ENCODE measurements at places on chromosomes 1 and 21.
A peak's percentile ranks its signal among the peaks of the same experiment; 100 is the strongest.

DNA sequence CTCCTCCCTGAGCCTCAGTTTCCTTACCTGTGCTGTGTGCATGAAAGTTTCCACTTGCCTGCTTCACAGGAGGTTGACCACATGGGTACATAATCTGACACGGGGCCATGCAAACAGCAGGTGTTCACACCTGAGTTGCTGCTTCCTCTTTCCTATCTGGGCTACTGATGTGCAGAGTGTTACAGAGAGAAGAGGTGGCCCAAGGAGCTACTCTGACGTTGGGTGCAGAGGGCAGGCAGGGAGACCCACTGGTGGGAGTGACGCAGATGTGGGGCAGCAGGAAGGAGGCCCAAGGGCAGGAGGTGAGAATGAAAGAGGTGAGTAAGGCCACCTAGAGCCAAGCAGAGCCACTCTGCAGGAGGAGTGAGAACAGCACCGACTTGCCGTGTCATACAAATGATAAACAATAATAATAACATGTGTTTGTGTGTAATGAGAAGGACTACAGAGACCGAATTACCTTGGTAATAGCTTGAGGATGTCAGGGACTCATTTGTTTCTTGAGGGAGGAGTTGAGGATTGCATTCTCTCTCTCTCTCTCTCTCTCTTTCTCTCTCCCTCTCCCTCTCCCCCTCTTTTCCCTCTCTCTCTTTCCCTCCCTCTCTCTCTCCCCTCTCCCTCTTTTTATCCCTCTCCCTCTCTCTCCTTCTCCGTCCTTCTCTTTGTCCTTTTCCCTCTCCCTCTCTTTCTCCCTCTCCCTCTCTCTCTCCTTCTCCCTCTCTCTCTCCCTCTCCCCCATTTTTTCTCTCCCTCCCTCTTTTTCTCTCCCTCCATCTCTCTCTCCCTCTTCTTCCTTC lies 87.4 kb upstream of the IGSF21 start:
- no peaks in the 10 kb centered on the region for H3K36me3 ChIP-seq
- H3K27me3 ChIP-seq, result no peaks in the 10 kb centered on the region
- no peak overlapping the region for H3K27ac ChIP-seq
- DNase-seq, result no peak
- no peaks in the 10 kb centered on the region for H3K4me1 ChIP-seq

- H3K36me3 ChIP-seq, result peaks cover 9% of the 10 kb centered on the region
- peak; percentile 67 for DNase-seq
- H3K4me3 ChIP-seq, result no peak overlapping the region
- H3K27ac ChIP-seq, result peak overlapping the region; percentile 8
- no peaks in the 10 kb centered on the region for H3K27me3 ChIP-seq
These were observed 8.0 kb downstream of the TENT5B start for GRCh38 chr1:27004471-27005165.

- H3K36me3 ChIP-seq, result no peaks in the 10 kb centered on the region
- H3K4me1 ChIP-seq, result no peaks in the 10 kb centered on the region
These were observed 21.9 kb downstream of the FAM3B start for GRCh38 chr21:41338455-41338854.

DNA sequence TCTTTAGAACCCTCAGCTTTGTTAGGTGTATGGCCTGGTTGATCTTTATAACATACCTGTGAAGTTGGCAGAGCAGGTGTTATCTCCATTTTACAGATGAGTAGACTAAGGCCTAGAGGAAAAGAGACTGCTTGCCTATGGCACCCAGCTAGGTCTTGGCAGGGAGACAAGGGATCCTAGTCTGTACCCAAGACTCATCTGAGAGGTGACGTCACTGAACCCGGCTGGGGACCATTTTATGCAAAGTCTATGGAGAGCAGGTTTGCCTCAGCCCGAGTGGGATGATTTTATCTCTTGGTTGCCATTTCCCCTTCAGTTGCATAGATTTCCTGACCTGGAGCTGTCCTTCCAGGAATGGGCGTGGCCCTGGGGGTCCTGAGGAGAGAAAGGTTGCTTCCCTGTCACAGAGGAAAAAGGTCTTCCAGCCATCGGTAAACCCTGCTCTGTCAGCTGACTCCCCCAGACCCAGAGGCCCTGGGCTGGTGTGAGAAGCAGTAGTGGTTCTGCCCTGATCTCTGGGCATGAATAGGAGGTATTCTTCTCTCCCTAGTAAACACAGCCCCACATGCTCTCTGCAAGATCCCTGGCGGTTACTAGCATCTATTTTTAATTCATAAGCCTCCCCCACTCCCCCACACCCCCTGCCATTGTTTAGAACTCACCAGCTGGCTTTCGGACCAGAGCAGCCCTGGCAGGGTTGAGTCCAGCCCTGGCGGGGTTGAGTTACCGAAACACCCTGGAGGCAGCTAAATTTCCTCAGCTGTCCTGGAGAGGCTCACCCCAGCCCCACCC lies 19.6 kb downstream of the TMCC2 start:
- peak overlapping the region; percentile 24 for H3K27ac ChIP-seq
- H3K4me3 ChIP-seq, result no peak overlapping the region

DNA sequence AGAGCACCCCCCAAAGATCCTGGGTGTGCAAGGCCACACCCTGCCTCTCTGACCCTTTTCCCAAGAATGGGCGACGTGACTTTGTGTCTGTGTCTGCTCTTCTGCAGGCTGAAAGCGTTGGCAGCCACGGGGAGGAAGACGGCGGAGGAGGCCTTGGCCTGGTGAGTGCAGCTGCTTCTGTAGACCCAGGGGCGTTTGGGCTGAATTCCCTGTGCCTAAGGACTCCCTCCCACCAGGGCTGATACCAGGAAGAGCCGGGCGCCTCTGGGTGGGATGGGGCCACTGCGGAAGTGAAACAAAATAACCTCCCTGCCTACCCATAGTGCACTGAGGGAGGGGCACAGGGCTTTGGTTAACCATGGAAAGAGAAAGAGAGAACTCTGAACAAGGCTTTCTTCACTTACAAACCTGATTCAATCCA lies 2.5 kb downstream of the UBASH3A start:
- no peak overlapping the region for H3K4me3 ChIP-seq
- peaks cover 8% of the 10 kb centered on the region for H3K27me3 ChIP-seq
- no peaks in the 10 kb centered on the region for H3K36me3 ChIP-seq

GRCh38 chr1:45057542-45057941 lies 45.5 kb downstream of the UROD start:
- H3K36me3 ChIP-seq, result no peaks in the 10 kb centered on the region
- no peak for DNase-seq
- no peak overlapping the region for H3K27ac ChIP-seq
- no peak overlapping the region for H3K4me3 ChIP-seq

DNA sequence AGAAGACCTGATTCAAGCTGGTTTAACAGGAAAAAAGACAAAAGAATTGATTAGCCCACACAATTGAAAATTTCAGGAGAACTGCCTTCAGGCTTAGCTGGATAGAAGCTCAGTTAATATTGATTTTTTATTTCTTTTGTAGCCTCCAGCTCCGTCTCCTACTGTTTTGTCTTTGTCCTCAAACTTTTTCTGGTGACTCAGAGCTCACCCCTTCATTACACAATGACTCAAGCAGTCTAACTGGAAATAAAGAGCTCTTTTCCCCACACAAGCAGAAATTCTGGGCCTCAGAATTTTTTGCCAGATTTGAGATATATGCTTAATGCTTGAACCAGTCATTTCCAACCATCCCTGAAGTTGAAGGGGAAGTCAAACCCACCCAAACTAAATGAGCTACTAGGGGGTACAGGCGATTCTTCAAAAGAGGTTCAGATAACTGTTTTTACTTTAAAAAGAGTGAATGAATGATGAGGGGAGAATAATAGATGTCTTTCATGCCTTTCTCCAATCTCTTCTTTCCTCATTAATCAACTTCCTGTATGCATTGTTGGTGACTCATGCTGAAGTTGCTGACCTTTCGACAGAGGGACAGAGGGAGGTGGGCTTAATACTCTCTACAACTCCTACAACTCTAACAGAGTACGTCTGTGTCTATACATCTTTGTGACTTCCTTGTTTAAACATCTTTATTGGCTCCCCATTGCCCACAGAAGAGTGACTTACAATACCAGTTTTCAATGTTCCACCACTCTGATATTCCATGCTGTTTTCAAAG lies 6.2 kb upstream of the ACP6 start:
- no peaks in the 10 kb centered on the region for H3K36me3 ChIP-seq
- peak overlapping the region; percentile 27 for H3K27ac ChIP-seq
- H3K4me1 ChIP-seq, result peaks cover 4% of the 10 kb centered on the region
- H3K27me3 ChIP-seq, result no peaks in the 10 kb centered on the region
- DNase-seq, result peak; percentile 77
- H3K4me3 ChIP-seq, result no peak overlapping the region

DNA sequence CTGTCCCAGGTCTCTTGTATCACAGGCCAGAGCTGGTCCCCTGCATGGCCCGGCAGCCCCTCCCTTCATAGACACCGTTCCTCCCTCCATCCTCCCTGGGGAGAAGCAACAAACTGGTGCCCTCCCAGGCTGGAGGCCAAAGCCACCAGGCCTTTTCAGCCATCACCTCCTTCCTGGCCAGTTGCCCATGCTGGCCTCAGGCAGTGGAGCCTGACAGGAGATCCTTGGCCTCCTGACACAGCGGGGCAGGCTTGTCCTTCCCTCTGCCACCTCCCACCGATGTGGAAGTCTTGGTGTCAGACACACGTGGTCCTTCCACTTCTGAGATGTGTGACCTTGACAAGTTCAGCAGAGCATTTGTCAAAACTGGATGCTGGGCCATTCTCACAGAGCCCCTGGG lies 206.0 kb downstream of the HIVEP3 start:
- no peak overlapping the region for H3K27ac ChIP-seq
- peaks cover 18% of the 10 kb centered on the region for H3K4me1 ChIP-seq
- no peaks in the 10 kb centered on the region for H3K27me3 ChIP-seq
- H3K4me3 ChIP-seq, result no peak overlapping the region
- H3K36me3 ChIP-seq, result no peaks in the 10 kb centered on the region
- no peak for DNase-seq

DNA sequence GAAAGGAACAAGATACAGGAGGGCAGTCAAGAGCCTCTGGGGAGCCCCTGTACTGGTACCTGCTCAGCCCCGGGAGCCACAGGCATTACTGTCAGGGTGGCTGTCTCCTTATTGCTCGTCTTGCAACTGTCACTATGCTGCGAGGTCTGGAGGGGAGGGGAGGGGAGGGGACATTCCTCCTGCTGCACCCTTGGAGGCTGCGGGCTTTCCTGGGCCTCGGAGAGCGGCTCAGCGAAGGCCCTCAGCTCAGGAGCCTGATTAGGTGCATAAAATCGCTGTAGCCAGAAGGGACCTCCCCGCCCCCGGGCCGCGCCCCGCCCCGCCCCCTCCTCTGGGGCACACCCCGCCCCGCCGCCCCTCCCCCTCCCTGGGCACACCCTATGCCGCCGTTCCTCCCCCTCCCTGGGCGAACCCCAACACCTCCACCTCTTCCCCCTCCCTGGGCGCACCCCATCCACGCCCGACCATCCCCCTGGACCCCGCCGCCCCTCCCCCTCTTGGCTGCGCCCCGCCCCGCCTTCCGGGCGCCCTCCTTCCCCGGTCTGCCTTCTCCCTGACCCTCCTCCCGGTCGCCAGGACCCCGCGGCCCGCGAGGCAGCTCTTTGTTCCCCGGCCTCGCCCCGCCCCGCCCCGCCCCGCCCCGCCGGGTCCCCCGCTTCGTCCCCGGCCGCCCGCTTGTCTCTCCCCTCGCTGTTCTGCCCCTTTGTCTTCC lies 35.5 kb downstream of the CACHD1 start:
- no peak overlapping the region for H3K27ac ChIP-seq
- no peaks in the 10 kb centered on the region for H3K36me3 ChIP-seq
- no peak for DNase-seq
- peaks cover 6% of the 10 kb centered on the region for H3K27me3 ChIP-seq
- peaks cover 2% of the 10 kb centered on the region for H3K4me1 ChIP-seq

GRCh38 chr1:162554258-162554657 lies 7.3 kb upstream of the UAP1 start:
- H3K27ac ChIP-seq, result no peak overlapping the region
- H3K36me3 ChIP-seq, result no peaks in the 10 kb centered on the region

- H3K36me3 ChIP-seq, result no peaks in the 10 kb centered on the region
- H3K27ac ChIP-seq, result no peak overlapping the region
- H3K4me1 ChIP-seq, result peaks cover 4% of the 10 kb centered on the region
These were observed 141.3 kb downstream of the ROR1 start for GRCh38 chr1:63915121-63915520.

DNA sequence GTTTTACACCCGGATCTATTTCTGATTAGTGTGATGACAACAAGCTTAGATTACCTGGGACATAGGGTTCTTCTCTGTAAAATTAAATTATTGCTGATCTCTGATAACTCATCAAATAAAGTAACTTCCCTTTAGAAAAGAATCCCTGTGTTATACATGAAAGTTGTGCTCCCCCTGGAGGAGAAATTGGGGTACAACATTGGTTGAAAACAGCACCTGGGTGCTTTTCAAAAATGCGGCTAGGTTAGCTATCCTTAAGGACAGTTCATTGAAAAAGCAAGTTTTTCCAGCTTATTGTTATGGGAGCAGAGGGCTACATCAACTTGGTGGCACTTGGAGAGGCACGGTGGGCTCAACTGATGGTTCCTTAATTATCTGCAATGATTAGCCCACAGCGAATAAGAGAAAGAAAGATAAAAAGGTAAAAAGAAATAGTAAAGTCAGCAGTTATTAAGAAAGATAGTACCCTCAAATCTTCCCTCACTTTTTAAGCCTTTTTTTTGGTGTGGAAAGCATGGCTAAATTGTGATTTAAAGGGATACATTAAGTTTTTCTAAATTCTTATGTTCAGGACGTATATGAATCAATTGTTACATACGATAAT lies 97.8 kb downstream of the FMN2 start:
- H3K4me1 ChIP-seq, result no peaks in the 10 kb centered on the region
- peak; percentile 53 for DNase-seq
- H3K36me3 ChIP-seq, result no peaks in the 10 kb centered on the region
- no peak overlapping the region for H3K27ac ChIP-seq

GRCh38 chr1:180842491-180843275 lies 70.0 kb upstream of the KIAA1614 start:
- H3K27me3 ChIP-seq, result no peaks in the 10 kb centered on the region
- H3K4me1 ChIP-seq, result peaks cover 3% of the 10 kb centered on the region
- peak; percentile 19 for DNase-seq
- 0 out of 2 replicates have a peak, but pooled peaks cover 1% of the 10 kb centered on the region for H3K36me3 ChIP-seq
- H3K4me3 ChIP-seq, result no peak overlapping the region

DNA sequence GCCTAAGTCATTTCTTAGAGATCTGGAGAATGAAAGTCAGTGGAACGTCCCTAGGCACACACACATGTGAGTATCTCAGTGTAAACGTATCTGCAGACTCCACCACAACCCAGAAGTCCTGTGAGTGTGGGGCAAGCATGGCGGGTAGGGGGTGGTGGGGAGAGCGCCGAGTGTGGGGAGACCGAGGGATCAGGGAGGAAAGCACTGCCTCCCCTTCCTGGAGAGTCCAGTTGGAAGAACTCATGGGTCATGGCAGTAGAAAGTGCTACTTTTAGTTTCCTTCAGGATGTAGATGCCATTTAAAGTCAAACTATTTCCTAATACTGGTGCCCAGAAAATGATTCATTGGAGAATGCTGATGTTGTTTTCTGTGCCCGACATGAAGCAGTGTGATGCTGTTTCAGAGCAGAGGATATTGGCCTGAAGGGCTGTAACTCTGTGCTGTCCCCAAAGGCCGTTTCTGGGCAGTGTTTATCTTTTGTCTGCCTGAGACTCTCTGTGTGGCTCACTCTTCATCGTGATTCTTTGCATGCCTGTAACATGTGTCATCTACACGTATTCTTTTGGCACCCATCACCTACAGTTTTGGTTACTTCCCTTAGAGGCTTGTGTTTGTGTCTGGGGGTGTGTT lies 45.7 kb upstream of the TSPAN2 start:
- no peaks in the 10 kb centered on the region for H3K36me3 ChIP-seq
- peak overlapping the region; percentile 65 for H3K27ac ChIP-seq
- no peak overlapping the region for H3K4me3 ChIP-seq
- H3K27me3 ChIP-seq, result no peaks in the 10 kb centered on the region

- no peak overlapping the region for H3K4me3 ChIP-seq
- H3K4me1 ChIP-seq, result no peaks in the 10 kb centered on the region
- no peak for DNase-seq
- no peaks in the 10 kb centered on the region for H3K36me3 ChIP-seq
These were observed 224.8 kb upstream of the DPYD start for GRCh38 chr1:98145655-98146054.

- DNase-seq, result no peak
- H3K27me3 ChIP-seq, result no peaks in the 10 kb centered on the region
- H3K27ac ChIP-seq, result no peak overlapping the region
- no peak overlapping the region for H3K4me3 ChIP-seq
These were observed 34.6 kb upstream of the DOCK7 start for GRCh38 chr1:62722796-62723195.

Data from IMR-90 (cell line).